ENCODE measurements at places on chromosomes 16 and 17.

DNA sequence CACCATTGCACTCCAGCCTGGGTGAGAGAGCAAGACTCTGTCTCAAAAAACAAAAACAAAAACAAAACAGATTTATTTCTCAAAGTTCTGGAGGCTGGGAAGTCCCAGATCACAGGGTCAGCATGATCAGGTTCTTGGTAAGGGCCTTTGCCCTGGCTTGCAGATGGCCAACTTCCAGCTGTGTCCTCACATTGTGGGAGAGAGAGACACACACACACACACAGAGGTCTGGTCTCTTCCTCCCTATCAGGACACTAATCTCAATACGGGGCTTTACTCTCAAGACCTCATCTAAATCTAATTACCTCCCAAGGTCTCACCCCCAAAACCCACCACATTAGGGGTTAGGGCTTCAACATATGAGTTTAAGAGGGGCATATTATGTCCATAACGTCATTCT lies 26.4 kb upstream of the TAOK1 start:
- DNase-seq = no peak

DNA sequence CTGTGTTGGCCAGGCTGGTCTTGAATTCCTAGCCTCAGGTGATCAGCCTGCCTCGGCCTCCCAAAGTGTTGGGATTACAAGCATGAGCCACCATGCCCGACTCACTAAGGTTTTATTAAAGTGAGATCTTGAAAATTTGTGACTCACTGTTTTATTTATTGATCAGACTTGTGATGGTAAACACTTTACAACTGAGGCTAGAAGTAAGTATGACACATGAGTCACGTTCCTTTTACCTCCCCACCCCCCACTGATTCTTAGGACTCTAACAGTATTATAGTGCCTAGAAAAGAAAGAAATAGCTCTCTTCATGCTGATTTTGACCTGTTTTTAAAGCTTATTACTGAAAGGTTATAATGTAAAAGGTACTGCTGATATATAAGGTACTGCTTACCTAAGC lies 160.6 kb downstream of the TANC2 start:
- DNase-seq = no peak

DNA sequence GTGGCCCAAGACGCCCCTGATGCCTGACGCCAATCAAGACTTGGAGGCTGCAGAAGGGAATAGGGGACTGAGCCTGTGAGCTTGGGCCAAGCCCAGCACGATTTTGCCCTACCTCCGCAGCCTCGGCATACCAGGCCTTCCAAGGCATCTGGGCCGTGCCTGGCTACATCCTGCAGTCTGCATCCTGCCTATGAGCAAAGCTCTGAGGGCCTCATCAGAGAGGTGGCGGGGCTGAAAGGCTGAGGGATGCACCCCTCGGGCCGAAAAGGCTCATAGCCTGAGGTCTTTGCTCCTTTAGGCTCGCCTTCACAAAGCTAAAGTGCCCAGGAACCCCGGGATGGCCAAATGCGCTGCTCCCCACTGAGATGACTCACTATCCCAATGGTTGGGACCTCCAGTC lies 2.5 kb downstream of the SEZ6 start:
- DNase-seq = no peak

- DNase-seq = no peak
Observed at GRCh38 chr16:89133457-89134127, 38.0 kb upstream of the CDH15 start.

DNA sequence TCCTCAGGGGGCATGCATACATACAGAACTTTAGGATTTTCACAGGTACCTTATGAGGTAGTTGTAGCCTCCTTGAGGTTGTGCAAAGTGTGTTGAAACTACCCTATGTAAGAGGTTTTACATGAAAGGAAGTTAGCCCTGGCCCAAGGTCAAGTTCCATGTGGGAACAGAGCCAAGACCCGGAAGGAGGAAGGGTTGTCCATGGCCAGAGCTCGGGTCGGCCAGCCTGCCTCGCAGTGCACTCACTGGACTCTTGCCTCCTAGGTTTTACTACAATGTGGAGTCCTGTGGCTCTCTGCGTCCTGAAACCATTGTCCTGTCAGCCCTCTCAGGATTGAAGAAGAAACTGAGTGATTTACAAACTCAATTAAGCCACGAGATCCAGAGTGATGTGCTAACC lies 8.2 kb downstream of the POLR2C start:
- no peak for DNase-seq

DNA sequence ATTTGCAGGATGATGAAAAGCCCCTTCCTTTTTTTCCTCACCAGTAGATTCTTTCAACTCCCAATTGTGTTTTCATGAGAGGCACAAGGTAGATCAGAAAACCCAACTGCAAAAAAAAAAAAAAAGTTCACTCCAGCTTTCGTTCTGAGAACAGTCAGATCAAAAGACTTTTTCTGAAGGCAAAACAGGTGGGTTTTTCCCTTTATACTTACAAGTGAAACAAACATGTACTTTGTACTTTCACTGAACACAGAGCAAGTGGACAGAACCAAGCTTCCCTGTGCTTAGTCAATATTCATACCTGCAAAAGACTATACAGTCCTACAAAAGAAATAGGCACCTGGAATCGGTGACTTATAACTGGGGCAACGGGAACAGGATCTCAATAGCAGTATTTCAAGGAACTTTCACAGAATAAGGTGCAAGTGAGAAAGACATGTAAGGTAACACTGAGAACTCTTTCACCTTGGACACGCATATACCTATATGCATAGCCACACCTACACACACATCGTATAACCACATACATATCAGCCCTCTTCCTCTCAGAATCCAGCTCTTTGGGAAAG lies 54.1 kb downstream of the TOX3 start:
- DNase-seq = no peak

DNA sequence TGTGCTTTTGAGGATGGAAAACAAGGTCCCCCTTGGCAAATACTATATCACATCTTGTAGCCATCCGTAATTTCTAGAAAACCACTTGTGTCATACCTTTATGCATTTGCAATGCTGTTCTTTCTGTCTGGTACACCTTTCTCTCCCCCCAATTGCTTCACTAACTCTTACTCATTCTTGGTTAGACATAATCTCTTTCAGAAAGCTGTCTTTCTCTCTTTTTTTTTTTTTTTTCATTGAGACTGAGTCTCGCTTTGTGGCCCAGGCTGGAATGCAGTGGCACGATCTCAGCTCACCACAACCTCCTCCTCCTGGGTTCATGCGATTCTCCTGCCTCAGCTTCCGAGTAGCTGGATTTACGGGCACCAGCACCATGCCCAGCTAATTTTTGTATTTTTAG lies 94.9 kb upstream of the C17orf78 start:
- DNase-seq = no peak

DNA sequence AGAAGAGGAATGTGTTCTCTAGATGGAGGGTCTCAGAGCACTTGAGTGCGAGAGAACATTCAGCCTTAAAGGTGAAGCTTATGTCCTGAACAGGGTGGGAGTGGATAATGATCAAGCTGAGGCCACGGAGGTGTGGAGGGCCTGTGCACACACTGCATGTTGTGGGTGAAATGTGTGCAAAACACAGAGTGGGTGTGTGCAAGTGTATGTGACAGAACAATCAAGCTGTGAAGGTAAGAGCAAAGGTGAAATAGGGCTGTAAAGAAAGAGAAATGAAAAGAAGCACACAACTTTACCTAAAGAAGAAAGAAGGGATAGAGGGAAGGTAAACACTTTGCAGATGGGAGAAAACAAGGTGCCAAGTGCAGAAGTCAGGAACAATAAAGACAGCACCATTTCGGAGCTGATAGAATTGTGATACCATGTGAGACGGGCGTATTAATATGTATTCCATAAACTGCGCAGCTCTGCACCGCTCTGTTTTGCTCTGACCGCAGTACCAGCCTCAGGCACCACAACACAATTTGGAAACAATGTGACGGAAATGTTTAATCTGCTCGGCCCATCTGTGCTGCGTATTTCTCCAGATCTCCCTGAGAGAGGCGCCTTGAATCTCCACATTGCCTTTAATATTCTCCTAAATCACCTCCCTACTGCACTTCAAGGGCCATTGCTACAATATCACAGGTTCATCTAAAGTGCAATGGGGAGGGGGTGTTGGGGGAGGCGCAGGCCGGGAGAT lies 40.6 kb downstream of the SNX11 start:
- no peak for DNase-seq

GRCh38 chr17:62186841-62187240 lies 121.8 kb upstream of the MED13 start:
- no peak for DNase-seq

GRCh38 chr17:51256101-51256500 lies 3.7 kb downstream of the MBTD1 start:
- no peak for DNase-seq

GRCh38 chr17:17911001-17911613 lies 61.1 kb downstream of the TOM1L2 start:
- no peak for DNase-seq

DNA sequence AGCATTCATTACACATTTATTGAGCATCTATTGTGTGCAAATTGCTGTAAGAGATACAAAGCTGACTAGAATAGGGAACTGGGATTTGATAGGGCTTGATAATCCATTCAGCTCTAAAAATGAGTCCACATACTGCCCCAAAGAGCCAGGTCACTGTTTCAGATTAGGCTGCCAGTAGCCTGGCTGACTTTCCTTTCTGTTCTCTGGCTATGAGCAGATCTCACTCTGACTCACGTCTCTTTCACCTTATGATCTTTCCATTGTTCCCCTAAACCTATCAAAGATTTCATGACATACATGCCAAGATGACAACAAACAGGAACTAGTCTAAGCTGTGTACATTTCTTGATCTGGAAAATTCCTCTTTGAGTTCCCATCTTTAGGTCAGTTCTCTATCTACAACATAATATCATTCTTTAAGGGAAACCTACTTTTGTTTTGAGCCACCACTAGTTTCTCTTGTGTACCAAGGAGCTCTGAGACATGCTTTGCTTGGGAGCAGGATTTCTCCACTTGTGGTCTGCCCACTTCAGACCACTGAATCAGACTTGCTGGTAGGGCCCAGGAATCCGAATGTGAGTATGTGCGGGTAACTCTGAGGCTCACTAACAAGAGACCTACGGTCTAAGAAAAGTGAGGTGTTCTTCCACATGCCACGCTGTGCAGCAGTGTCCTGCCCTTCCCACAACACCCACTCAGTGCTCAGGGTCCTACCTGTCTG lies 40.9 kb upstream of the ICAM2 start:
- no peak for DNase-seq

DNA sequence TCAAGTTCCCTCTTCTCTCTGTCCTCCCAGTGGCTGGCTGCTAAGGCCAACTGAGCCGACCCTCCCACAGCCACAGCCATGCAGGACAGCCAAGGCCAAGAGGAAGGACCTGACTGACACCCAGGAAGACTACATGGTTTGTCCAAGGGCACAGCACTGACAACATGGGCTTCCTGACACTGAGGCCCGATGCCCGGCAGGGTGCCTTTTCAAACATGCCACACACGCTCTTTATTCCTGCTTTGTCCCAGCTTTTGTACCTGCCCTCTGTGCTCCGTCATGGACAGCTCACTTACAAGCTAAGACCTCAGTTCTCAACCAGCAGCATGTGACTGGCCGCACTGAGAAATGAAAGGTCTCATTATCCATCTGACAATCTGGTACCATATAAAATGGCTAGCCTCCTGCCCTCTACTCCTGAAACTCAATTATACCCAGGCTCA lies 45.8 kb downstream of the TEX2 start:
- no peak for DNase-seq

GRCh38 chr17:52505601-52506000 lies 347.1 kb upstream of the CA10 start:
- DNase-seq = no peak

DNA sequence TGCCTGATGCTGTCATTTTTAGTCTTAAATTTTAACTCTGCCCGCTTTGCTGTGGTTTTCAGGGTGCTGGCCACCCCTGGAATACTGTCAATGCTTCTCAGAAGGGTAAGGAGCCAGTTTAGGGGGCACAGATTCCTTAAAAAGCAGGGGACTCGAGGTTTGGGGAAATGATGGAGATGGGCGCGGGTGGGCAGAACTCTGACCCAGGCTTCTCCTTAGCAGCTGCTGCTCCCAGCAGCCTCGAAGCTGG lies 23.7 kb downstream of the STAT5A start:
- DNase-seq = no peak
